Liver (tissue), 10 donors: ENCODE measurements at places on chromosomes 2 and 18. TPM values are rescaled to one million over a fixed set of nuclear protein-coding genes. Genes with fewer than 3 reads are reported as not detected.

- no peak for DNase-seq
Observed at GRCh38 chr2:85254540-85255300, 73.1 kb downstream of the TGOLN2 start.

DNA sequence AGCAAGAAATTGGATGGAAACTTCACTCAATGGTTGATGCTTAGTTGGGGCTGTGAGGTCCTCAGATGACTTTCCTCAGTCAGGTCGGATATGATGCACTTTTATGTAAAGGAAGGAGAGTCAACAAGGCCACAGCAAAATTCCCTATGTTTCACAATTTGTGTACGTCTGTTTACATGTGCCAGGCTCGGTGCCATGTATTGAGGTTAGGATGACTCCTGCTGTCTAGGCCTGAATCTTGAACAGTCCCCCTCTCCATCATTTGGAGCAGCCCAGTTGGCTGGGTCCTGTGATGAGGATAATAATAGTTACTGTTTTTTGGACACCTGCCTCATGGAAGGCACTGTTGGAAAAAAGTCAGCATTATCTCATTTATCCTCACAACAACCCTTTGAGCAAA lies 43.1 kb downstream of the VSNL1 start:
- DNase-seq, result no peak

DNA sequence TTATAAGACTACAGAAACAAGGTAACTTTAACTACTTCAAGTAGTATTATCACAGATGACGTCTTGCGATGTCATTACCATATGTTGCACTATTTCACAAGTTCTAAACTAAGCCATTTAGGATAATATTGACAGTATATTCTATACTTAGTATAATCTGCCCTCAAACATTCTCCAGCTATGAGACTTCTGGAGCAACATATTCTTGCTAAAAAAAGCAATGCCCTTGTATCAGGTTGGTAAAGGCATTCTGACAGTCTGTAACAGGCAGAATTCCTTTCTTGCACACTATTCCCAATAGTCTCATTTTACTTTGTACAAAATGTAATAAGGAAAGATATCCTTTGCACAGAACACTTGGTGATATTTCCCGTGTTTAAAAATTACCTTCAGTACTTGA lies 694.8 kb upstream of the PKDCC start:
- DNase-seq, result no peak

- no peak for DNase-seq
Observed at GRCh38 chr2:229422063-229422462, 151.0 kb upstream of the PID1 start.

GRCh38 chr2:208311321-208311720 lies 45.3 kb downstream of the PIKFYVE start:
- DNase-seq, result no peak

DNA sequence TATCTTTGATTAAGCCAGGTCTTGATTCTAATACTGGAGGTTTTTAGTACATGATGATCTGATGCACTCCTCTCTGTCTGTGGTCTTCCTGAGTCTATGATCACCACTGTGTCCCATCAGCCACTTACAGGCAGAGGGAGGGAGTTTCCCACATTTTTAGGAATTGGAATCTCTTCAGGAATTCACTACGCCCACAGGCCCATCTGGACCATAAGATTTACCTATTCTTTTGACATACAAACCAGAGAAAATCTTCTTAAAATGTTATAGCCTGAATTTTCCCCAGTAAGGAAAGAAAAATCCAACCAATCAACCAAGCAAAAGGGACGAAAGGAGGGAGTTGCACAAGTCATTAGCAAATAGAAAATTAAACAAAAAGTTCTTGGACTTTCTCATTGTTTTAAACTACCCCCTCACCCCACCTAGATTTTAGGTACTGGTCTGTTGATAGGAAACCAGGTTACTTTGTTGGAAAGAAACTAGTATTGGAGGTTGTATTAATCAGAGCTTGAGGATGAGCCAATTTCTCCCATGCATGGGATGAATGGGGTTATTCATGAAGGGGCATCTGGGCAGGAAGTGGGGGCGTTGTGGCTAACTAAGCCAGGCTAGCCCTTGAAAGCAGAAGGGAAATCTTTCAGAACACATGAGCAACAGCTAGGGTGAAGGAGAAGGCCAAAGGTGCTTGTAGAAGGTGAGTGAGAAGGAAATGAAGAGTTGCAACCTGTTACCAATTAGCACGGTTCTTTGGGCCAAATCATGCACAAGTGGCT lies 328.2 kb upstream of the MEX3C start:
- DNase-seq, result no peak

DNA sequence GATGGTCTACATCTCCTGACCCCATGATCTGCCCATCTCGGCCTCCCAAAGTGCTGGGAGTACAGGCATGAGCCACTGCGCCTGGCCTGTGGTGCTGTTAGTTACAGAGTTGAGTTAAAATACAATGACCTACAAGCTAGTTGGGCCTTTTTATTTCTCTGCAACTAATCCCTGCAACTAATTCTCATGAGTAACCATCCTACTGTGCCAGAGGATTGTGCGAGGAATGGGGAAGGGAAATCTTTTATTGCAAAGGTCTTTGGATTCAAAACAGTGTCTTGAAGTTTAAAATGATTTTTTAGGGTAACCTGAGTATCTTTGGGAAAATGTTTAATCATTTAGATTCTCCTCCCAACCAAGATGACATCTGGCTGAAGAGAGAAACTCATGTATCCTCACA lies 88.8 kb upstream of the RMDN2 start:
- DNase-seq, result no peak

DNA sequence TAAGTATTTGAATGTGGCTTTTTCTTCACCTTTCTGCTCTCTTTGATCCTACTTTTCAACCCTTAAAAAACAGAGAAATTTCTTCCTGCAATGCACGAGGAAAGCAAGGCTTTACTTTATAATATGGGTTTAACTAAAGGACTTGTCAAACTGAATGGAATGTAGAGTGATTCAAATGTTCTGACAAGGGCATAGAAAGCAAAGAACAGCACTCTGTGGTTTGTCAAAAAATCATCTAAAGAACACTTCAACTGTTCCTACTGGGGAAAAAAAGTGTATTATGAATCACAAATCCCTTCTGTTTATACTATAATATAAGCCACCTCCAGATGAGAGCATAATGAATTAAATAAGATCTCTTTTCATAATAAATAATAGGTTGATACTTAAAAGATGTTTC lies 45.0 kb upstream of the RIT2 start:
- no peak for DNase-seq

DNA sequence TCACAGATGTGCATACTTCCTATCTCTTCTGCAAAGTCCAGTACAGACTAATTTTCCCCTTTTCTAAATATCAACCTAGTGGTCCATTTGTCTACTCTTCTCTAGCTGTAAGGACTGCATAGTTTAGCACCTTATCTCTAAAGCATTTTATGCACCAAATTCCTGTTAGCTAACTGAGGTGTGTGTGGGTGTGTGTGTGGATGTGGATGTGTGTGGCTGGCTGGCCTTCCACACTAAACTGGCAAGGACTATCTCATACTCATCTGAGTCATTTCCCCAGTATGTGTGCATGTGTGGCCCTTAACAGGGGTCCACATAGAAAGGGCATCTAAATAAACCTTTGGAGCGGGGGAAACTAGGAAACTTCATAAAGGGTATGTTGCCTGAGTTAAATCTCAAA lies 139.6 kb downstream of the TTC32 start:
- no peak for DNase-seq

- DNase-seq, result no peak
Observed at GRCh38 chr2:168583710-168584521, 127.8 kb downstream of the CERS6 start.

- DNase-seq, result no peak
Observed at GRCh38 chr2:159262904-159263303, 23.6 kb downstream of the WDSUB1 start.

DNA sequence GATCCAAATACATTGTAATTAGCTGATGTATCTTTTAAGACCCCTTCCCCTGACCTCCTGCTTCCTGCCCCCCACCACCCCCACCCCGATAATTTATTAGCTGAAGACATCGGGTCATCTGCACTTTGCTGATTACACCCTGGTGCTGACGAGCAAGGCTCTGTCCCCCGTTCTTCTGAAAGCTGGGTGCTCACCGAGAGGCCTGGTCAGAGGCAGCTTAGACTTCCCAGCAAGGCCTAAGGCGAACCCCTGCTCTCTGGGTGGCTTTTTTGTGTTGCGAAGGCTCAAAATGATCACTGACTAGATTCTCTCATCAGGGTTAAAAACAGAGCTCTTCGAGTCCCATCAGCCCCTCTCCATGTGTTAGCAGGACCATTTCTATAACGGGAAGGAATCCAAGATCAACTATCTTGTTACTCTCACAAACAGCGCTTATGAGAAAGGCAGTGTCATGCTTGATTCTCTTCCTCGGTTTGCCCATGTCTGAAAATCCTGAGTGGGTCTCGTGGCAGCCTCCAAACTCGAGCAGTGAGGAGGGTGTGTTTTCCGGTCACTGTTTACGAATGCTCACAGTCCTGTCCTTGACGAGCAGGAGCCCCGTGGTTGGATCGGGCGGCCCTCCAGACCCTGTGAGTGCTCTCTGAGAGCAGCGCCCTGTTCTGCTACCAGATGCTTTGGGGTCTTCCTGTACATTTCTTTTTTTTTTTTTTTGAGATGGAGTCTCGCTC lies 201.6 kb downstream of the HDAC4 start:
- no peak for DNase-seq

GRCh38 chr2:71940695-71941094 lies 207.0 kb downstream of the CYP26B1 start:
- no peak for DNase-seq

DNA sequence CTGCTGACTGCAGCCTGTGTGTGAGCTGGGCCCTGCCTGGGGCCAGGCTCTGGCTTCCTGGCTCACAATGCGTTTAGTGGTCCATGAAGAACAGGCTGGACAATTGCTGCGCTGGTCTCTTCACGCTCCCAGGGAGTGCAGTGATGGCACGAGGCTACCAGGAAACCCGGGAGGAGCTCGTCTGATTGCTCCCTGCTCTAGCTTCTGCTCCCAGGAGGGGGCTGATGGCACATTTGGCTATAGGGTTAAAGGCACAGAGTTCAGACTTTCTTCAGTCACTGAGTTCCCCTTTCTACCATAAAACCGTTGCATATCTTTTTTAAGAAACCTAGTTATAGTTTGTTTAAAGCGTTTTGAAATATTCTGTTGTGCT lies 60.1 kb downstream of the KCNF1 start:
- no peak for DNase-seq

GRCh38 chr2:176558574-176559140 lies 289.4 kb downstream of the MTX2 start:
- no peak for DNase-seq

DNA sequence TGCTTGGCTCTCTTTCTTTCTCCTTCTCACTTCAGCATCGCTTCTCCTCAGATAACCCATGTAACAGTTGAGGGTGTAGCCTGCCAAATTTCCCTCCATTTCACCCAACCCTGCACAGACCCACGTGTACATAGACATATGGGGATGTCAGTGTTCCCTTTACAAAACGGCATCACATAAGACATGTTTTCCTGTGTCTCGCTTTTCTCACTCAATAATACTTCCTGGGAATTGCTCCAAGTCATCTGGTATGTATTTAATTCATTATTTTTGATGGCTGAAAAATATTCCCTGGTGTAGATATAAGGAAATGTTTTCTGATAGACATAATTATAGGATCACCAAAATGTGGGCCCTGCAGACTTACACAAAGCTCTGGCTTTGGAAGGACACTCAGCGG lies 176.8 kb downstream of the LOXHD1 start:
- no peak for DNase-seq

GRCh38 chr2:28929581-28929980 lies 35.1 kb downstream of the WDR43 start:
- DNase-seq, result no peak

DNA sequence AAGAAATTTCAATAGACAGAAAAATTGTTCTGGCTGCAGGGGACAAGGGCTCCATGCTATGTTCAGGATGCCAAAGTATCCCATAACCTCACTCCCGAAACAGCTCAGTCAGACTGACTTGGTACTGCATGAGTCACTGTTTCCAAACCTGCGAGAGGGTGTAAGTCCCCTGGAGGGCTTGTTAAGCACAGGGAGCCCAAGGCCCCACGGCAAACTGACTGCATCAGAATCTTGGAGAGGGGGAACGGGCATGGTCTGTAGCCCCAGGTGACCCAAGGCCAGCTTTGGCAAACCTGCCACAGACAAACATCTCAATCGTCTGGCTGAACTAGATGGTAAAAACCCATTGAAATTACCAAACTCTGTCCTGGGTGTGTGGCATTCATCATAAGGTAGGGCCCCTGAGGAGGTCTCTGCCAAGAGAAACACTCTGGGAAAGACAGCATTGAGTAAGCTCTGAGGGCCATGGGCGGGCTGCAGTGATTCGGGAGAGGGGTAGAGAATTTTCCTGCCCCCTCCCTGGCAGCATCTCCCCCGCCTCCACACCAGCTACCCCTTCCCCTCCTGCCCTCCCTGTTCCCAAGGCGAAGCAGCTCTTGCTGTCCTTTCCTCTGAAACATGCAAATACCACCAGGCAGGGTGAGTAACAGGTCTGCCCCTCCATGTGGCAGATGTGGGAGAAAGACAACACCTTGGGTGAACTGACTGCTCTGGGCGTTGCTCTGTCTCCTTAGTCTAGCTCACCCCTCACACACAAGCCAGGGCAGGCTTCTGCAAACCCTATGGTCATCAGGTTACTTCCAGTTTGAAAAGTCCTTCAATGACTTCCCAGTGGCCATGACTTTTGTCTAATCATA lies 274.7 kb upstream of the SIX2 start:
- no peak for DNase-seq

DNA sequence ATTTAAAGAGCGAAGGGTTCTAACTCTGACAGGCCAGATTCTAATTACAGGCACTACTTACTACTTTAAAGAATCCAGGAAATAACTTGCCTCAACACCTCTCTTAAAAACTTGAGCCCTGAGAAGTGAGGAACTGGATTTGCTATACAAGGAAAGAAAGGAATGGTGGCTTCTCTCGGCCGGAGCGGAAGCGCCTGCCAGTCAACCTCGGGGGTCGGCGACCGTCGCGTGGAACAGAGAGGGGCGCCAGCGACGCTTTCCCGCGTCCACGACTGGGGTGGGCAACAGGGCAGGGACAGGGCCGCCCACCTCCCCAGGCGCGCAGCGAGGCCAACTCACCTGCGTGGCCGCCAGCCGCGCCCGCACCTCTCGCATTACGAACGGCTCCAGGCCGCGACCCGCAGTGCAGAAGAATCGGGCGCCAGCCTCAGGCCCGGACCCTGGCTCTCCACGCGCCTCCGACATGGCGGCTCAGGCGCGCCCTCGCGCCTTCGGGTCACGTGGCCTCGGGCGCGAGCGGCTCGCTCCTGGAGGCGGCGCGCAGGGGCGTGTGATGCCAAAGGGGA lies at the start of gene THUMPD2:
Gene THUMPD2, minus strand, starts transcription at position 484 of the 566 bp plus-strand sequence. Its CDS starts 19 bp downstream, at position 465.
- DNase-seq, result peak; percentile 77

- no peak for DNase-seq
Observed at GRCh38 chr2:234164493-234165413, 114.3 kb downstream of the SPP2 start.

PSTPIP2 gene
- 12.8 TPM for total RNA-seq

TMEFF2 gene
- not detected for total RNA-seq

MAPK4 gene
- under 0.01 TPM for total RNA-seq

E2F6 gene
- 7.7 TPM for total RNA-seq

THADA gene
- total RNA-seq, result 15.8 TPM

NT5DC4 gene
- total RNA-seq, result 1.2 TPM

B3GNT7 gene
- 1.7 TPM for total RNA-seq

KCMF1 gene
- 25.5 TPM for total RNA-seq

C2orf15 gene
- 0.65 TPM for total RNA-seq

CEP68 gene
- 2.5 TPM for total RNA-seq

CD302 gene
- 65.9 TPM for total RNA-seq

FSHR gene
- not detected for total RNA-seq

ZAP70 gene
- total RNA-seq, result 1.4 TPM

CDCA7 gene
- 0.08 TPM for total RNA-seq
